NCI-H226 (cell line): ENCODE measurements at places on chromosomes 13 and 19.

GRCh38 chr19:38388349-38389100 lies at the start of gene SPRED3:
Gene SPRED3, plus strand, starts transcription at chr19:38388697. Its CDS starts 1,606 bp downstream, at chr19:38390303.
- peak; percentile 43 for DNase-seq

- DNase-seq: no peak
Observed at GRCh38 chr13:110206185-110206584, 100.8 kb downstream of the COL4A1 start.

GRCh38 chr13:101090287-101090686 lies 326.0 kb downstream of the NALCN start:
- no peak for DNase-seq

GRCh38 chr19:1155352-1156304 lies 18.4 kb downstream of the SBNO2 start:
- no peak for DNase-seq

DNA sequence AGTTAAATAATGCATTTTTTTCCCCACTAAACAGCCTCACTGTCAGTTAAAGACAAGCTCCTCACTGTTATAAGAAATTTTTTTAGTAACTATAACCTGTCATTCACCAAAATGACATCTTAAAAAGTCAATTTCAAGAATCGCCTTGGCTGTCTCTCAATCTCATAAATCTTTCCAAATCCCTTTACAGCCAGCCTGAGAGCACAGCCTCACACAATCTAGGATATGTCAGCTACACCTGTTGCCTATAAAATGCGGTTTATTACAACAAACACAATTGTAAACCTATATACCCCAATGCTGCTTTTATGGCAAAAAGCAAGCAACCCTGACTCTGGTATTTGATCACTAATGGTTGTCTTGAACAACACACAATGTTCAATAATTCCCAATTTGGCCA lies 29.5 kb upstream of the FNDC3A start:
- DNase-seq: no peak

- no peak for DNase-seq
Observed at GRCh38 chr13:44274771-44275205, 98.8 kb upstream of the SERP2 start.
